ENCODE measurements at places on chromosomes 4 and X.

GRCh38 chr4:8393593-8394038 lies 46.9 kb downstream of the ACOX3 start:
- DNase-seq = peak; percentile 14

DNA sequence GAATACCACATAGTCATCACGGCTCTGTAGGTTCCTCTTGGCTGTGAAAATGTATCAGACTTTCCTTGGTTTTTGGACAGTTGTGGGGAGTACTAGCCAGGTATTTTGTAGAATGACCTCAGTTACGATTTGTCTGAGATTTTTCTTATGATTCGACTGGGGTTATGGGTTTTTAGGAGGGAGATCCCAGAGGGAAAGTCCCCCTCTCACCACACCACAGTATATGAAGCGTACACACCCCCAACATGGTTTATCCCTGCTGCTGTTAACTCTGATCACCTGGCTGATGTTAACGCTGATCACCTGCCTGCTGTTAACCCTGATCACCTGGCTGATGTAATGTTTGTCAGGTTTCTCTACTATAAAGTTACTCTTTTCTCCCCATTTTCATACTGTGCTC lies 72.6 kb downstream of the ANAPC4 start:
- DNase-seq = no peak

DNA sequence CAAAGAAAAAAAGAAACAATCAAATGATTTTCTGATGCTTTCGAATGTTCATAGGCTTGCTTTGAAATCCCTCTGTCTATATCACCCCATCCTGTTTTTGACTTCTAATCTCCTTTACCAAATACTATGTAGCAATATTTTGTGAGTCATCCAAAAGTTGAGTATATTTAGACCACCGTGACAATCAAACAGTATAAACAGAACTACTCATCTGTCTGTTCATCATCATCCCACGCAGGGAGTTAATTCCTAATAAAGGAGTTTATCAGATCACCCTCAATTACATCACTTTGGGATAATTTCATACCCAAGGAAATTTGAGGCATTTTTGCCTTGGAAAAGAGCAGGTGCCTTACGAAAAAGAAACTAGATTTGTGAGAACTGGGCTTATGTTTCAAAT lies 212.9 kb downstream of the CBR4 start:
- DNase-seq = no peak

- no peak for DNase-seq
Observed at GRCh38 chr4:76641351-76641750, 206.3 kb downstream of the SHROOM3 start.

DNA sequence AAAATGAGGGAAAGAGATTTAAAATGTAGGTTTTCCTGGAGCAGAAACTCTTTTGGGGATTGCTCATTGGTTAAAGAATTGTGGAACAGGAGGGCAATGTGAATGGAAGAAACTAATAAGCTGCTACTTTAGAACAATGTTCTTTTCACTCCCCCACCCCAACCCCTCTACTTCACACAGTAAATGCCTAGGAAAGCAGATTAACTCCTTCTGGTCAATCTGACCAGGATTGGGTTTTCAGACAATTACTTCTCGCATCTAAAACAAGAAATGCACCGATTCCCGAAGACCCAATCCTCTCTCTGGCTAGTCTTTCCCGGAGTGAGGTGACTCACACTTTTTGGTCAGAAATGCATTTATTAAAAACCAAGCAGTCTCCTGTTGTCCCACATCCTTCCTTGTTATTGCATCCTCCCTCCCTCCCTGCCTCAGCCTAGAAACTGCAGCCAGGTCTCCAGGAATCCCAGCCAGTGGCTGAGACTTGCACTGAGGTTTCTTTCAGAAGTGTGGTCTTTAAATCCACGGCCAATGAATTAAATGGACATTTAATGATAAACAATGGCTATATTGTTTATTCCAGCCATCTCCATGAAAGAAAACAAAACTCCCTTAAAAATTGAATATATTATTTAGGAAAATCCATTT lies 21.4 kb downstream of the MFAP3L start:
- DNase-seq = no peak
